ENCODE measurements at places on chromosomes 7 and 10.
A peak's percentile ranks its signal among the peaks of the same experiment; 100 is the strongest.

GRCh38 chr10:69846293-69846921, 44.7 kb downstream of the COL13A1 start:
- no peak for DNase-seq

DNA sequence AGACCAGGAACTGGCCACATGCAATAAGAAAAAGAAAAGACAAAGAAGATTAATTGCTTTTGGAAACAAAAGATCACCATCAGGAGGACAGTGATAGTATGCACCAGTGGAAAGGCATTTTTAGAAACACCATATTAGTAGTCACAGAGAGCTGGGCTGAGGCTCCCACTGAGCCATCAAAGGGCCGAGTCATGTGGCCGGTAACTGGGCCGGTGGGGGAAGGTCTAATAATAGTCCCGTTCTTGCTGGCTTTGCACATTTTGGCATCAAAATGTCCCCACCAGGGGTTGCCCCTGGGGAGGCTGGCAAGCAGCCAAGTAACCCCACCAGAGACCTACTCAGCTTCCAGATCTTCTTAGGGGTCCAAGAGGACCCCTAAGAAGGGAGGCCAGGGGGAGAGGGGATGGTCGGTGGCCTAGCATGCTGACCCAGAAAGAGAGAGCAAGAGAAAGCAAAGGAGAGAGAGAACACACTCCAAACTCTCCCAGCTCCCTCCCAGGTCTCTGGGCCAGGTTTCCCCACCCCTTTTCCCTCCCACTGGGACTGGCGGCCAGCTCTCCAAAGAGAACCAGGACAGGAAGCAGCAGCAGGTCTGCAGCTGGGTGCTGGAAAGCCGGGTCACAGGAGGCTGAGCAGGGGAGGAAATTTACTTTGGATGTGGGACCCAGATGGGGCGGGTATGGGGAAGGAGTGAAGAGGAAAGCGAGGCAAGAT, 70.2 kb upstream of the FGFR2 start:
- no peak for DNase-seq

DNA sequence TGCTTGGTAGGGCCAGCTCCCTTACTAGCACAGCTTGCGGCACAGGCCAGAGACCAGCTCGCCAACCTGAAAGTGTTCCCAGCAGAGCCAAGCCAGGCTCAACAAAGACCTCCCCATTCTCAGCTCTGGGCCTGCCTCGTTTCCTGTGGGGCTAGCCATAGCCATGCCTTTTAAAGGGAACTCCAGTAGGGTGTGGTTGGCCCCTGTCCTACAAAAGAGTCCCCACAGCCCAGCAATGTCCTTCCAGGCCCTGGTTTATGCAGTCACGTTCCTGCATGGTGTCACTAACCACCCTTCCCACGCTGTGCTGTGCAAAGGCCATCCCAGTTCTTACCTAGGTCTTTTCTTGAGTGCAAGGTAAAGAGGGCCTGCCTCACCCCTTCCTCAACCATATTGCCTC, 87.8 kb upstream of the LRRC4 start:
- no peak for DNase-seq

DNA sequence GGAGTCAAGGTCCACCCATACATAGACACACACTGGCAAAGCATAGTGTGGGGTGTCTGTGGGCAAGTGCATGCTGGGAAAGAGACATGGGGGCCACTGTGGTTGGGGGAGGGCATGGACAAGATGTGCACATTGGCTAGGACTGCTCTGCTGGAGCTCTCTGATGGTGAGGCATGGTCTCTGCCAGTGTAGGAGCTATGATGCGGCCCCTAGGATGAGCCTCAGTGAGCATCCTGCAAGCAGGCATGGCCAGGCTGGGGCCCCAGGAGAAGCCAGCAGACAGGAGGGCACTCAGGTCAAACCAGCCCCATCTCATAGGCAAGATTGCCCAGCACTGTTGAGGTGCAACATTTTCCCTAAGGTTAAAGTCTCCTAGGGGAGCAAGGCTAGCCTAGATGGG, 489.4 kb downstream of the DNAJB9 start:
- no peak for DNase-seq

DNA sequence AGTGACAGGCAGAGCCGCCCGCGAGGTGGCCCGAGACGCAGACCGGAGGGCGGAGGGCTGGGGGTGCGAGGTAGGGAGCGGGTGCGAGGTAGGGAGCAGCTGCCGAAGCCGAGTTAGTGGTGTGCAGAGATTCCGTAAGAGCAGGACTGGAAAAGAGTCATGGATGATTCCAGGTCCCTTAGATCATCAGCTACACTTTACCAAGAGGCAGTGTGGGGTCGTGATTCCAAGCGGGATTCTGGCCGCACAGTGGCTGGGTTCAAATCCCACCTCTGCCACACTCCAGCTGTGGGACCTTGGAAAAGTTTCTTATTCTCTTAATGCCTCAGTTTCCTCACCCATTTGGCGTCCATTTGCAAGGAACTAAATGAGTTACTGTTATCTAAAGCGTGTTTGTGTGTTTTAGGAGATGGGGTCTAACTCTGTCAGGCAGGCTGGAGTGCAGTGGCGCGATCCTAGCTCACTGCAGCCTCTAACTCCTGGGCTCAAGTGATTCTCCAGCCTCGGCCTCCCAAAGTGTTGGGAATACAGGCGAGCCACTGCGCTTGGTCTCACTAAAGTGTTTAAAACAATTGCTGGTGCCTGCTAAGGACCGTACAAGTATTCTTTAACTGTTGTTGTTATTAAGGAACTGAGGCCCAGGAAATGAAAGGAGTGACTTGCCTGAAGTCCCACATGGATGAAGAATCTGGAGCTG, 1.1 kb downstream of the NDUFB2 start:
- no peak for DNase-seq

DNA sequence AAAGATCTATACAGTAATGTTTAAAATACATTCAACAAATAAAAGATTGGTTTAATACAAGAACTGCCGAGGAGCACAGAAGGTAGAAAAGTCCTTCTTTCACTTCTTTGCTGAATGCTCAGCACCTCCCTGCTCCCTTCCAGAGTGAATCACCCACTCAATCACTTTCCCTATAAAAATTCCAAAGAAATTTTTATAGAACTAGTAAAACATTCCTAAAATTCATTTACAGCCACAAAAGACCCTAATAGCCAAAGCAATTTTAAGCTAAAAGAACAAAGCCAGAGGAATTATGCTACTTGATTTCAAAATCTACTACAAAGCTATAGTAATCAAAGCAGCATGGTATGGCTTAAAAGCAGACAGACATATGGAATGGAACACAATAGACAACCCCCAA, 320.9 kb downstream of the PCLO start:
- DNase-seq: no peak

GRCh38 chr7:138097064-138097741, 20.9 kb downstream of the AKR1D1 start:
- peak; percentile 64 for DNase-seq

GRCh38 chr10:123673198-123673597, 7.0 kb downstream of the GPR26 start:
- DNase-seq: no peak

- DNase-seq: no peak
Measured at GRCh38 chr10:23459308-23459939, 20.5 kb downstream of the OTUD1 start.

- DNase-seq: no peak
Measured at GRCh38 chr10:28914701-28915100, 237.4 kb downstream of the BAMBI start.

DNA sequence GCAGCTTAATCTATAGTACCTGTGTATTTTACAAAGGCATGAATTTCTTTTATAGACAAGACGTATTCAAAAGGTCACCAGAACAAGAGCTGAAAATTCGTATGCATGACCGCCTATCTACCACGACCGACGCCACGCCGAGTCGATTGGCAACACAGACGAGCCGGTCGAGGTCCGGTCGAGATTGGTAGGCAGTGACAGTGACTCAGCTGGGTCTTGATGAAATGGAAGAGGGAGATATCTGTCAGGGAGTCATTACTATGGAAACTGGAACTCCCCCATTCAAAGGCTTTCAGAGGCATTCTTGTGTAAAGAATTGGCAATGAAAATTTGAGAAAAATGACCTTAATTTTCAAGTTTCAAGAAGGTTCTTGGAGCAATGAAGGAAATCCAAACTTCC, 2.1 kb downstream of the ATP5MK start:
- no peak for DNase-seq

DNA sequence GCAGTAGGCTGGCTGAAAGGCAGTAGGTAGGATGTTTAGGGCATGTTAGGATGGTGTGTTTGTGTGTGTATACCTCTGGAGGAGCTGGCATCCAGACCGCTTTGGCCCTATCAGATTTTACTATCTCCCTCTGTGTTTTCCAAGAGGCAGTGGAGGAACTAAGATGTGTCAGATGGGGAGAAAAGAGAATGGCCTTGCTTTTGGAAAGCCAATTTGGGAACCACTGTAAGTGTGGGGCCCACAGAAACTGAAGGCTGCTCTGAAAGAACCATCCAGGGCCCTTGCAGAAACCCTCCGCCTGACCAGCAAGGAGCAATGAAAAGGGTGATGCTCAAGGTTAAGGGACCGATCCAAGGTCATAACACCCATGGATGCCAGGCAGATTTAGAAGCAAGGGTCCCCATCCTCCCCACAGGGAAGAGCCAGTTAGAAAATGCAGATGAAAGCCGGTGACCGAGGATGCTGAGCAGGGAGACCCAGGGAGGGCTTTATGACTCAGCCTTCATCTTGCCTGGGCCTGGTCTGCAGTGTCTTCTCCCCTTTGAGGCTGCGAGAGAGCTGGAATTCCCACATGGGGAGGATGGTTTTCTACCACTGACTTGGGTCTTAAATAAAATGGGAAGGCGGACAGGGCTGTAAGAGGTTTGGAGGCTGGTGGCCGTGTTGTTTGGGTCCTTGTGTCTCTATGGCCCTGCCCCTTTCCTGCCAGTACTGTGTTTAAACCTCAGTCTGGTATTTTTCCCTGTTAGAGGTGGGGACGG, 275.8 kb downstream of the LRMDA start:
- DNase-seq: no peak

DNA sequence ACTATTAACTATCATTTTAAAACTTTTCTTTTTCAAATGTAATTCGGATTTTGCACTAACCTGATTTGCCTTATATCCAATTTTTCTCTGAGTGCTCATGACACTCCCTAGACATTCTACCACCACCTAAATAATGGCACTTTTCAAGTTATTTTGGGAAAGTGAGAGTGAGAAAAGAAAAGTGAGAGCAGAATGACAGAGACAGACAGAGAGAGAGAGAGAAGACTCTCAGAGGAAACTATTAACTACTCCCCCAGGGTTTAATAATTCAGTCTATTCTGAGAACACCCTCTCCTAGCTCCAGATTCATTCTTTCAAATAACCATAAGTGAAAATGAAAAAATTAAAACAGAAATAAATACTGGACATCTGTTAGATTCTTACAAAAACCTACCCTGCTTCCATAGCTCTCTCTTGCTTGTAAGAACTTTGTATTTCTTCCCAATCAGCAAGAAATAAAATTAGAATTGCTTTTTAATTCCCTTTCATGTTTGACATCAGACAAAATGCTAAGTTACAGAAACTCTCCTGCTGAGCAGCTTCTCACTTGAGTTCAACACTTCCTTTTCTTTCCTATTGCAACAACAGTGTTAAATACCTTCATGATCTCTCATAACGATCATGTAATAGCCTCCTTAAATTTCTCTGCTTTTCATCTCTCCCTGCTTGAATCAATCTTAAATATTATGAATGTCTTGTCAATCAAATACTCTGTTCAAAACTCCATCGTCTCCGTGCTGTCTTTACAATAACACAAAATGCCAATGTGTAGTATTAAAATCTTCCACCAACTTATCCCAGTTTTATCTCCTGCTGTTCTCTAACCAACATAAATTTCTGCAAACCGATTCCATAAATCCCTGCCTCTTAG, 191.7 kb downstream of the SEMA3E start:
- peak; percentile 5 for DNase-seq

DNA sequence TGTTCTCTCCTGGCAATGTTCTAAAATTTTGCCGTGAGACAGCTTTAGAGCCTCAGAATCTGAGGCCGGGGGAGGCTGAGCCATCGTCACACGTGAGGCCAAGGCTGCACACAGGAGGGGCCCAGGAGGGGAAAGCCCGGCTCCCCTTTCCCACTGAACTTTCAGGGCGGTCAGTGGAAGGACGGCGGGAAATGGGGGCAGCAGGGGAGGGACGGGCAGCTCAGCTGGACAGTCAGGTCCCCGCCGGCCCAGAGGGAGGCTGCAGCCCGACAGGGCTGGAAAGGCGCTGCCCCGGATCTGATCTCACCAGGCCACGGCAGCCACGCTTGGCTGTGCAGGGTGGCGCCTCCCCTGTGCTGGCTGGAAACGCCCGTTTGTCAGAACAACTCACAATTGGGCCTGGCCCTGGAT, 43.3 kb upstream of the ADGRA1 start:
- DNase-seq: no peak

- no peak for DNase-seq
Measured at GRCh38 chr7:148187471-148187870, 403.1 kb upstream of the C7orf33 start.

GRCh38 chr7:97623333-97623732, 108.6 kb upstream of the TAC1 start:
- DNase-seq: peak; percentile 47

GRCh38 chr10:88232029-88232895, 350.9 kb downstream of the RNLS start:
- DNase-seq: no peak

DNA sequence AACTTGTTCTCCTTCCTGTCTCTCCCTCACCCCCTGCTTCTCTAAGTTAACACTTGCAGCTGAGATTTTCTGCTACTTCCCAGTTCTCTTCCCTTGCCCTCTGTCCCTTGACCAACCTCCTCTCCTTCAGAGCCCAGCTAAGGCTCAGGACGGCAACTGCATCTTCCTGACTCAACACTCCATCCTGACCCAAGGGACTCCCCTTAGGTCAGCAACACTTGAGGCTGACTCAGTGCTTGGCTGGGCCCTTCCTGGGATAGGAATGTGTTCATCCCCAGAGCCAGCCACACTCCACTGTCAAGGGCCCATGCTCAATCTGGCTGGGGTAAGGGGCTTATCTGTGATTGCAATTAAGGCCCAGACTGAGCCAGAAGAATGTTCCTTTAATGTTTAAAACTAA, 3.4 kb downstream of the CALHM2 start:
- no peak for DNase-seq

DNA sequence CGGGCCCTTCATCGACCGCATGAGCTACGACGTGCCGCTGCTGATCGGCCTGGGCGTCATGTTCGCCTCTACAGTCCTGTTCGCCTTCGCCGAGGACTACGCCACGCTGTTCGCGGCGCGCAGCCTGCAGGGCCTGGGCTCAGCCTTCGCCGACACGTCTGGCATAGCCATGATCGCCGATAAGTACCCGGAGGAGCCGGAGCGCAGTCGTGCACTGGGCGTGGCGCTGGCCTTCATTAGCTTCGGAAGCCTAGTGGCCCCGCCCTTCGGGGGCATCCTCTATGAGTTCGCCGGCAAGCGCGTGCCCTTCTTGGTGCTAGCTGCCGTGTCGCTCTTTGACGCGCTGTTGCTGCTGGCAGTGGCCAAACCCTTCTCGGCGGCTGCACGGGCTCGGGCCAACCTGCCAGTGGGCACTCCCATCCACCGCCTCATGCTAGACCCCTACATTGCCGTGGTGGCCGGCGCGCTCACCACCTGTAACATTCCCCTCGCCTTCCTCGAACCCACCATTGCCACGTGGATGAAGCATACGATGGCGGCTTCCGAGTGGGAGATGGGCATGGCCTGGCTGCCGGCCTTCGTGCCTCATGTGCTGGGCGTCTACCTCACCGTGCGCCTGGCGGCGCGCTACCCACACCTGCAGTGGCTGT, 1.2 kb downstream of the SLC18A3 start:
- no peak for DNase-seq
